Tibial artery (tissue), 4 donors: ENCODE measurements at places on chromosomes 7 and 10.

- H3K27me3 ChIP-seq: no peaks in the 10 kb centered on the region
- no peak overlapping the region for H3K27ac ChIP-seq
- no peak overlapping the region for H3K4me3 ChIP-seq
Measured at GRCh38 chr10:662223-662605, 27.3 kb downstream of the DIP2C start.

- no peak for DNase-seq
- no peaks in the 10 kb centered on the region for H3K4me1 ChIP-seq
- no peak overlapping the region for H3K4me3 ChIP-seq
- H3K36me3 ChIP-seq: no peaks in the 10 kb centered on the region
- no peaks in the 10 kb centered on the region for H3K27me3 ChIP-seq
Measured at GRCh38 chr7:48311464-48312100, 140.3 kb downstream of the ABCA13 start.

DNA sequence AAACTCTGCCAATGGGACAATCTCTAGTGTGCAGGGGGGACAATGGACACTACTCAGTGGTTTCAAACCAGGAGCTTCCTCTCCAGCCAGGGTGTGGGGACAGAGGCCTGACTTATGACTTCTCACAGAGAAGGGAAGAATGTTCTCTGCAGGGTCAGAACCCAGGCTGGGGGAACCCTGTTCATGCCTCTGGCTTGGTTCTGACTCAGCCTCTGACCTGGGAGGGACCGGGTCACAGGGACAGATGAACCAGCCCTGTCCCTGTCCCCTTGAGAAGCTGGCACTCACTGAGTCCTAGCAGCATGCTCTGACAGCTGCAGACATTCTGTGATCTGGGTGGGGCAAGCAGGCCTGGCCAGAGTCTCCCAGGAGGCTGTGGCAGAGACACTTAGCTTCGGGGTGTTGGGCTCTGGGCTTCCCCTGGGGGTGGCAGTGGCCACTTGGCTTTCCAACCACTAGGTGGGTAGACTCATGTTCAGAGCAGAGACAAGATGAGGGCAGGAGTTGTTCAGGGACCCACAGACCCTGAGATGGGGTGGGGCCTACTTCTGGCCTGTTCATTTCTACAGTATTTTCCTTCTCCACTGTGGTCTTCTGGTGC is 13.6 kb downstream of the TSPAN15 start:
- no peaks in the 10 kb centered on the region for H3K27me3 ChIP-seq
- no peaks in the 10 kb centered on the region for H3K36me3 ChIP-seq
- H3K27ac ChIP-seq: peak overlapping the region; percentile 43
- DNase-seq: no peak
- H3K4me1 ChIP-seq: peaks cover 31% of the 10 kb centered on the region

DNA sequence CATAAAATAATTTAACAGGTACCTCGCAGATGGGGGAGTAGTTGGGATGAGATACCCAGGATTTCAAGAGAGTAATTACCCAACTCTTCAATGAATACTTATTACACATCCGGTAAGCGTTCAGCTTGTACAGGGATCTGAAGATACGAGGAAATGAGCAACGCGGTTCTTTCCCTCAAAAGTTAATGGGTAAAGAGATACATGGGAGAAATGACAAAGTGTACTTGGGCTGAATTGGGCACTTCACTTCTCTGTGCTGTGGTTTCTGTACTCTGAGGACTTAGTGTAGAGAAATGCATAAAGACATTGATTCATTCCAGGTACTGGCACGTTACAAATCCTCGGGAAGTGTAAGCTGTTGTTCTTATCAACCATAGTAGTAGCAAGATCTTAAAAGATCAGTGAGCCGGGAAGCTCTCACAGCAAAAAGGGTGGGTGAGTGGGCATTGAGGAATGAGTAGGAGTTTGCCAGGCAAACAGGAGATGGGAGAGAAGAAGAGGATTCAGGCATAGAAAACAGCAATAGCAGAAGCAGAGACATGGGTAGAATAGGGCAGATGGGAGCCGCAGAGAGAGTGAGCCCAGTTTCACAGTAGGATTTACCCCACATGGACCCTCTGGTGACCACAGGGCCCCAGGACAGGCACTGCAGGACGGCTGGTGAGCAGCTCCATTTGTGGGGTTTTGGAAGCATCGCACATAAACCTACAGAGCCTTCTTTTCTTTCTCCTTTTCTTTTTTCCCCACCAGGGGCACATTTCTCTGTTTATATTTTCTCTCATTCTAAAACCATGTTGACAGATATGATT is 304.3 kb upstream of the PITRM1 start:
- H3K4me3 ChIP-seq: no peak overlapping the region
- H3K36me3 ChIP-seq: no peaks in the 10 kb centered on the region
- no peaks in the 10 kb centered on the region for H3K27me3 ChIP-seq
- no peak for DNase-seq
- peaks cover 14% of the 10 kb centered on the region for H3K4me1 ChIP-seq

DNA sequence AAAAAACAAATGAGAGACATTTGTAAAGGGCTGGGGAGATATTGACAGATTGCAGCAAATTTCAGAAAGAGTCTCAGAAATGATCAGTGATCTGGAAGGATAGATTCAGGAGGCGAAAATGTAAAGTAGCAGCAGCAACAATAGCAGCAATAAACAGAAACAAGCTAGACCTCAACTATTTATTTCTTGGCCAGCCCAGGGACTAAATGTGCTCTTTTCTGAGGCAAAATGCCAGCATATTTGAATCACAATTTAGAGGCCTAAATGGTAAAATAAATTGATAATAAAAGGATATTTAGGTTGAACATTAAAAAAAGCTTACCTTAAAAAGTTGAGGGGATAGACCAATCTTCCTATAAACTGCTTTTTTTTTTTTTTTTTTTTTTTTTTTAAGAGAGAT is 134.6 kb upstream of the ITGB1 start:
- no peak for DNase-seq
- no peak overlapping the region for H3K4me3 ChIP-seq
- no peaks in the 10 kb centered on the region for H3K36me3 ChIP-seq
- no peak overlapping the region for H3K27ac ChIP-seq
- no peaks in the 10 kb centered on the region for H3K4me1 ChIP-seq

GRCh38 chr7:128863433-128863989 is 855 bp downstream of the ATP6V1F start:
- peak overlapping the region; percentile 70 for H3K4me3 ChIP-seq
- peaks cover 8% of the 10 kb centered on the region for H3K36me3 ChIP-seq
- no peak for DNase-seq
- H3K4me1 ChIP-seq: peaks cover 13% of the 10 kb centered on the region

- no peak for DNase-seq
- H3K4me1 ChIP-seq: peaks cover 59% of the 10 kb centered on the region
- H3K27ac ChIP-seq: peak overlapping the region; percentile 89
- H3K4me3 ChIP-seq: peak overlapping the region; percentile 24
- no peaks in the 10 kb centered on the region for H3K36me3 ChIP-seq
Measured at GRCh38 chr7:134827889-134828288, 48.5 kb downstream of the CALD1 start.

- H3K4me3 ChIP-seq: no peak overlapping the region
- no peak for DNase-seq
- H3K27ac ChIP-seq: no peak overlapping the region
- H3K27me3 ChIP-seq: no peaks in the 10 kb centered on the region
Measured at GRCh38 chr7:125425506-125425905, 495.9 kb upstream of the POT1 start.

DNA sequence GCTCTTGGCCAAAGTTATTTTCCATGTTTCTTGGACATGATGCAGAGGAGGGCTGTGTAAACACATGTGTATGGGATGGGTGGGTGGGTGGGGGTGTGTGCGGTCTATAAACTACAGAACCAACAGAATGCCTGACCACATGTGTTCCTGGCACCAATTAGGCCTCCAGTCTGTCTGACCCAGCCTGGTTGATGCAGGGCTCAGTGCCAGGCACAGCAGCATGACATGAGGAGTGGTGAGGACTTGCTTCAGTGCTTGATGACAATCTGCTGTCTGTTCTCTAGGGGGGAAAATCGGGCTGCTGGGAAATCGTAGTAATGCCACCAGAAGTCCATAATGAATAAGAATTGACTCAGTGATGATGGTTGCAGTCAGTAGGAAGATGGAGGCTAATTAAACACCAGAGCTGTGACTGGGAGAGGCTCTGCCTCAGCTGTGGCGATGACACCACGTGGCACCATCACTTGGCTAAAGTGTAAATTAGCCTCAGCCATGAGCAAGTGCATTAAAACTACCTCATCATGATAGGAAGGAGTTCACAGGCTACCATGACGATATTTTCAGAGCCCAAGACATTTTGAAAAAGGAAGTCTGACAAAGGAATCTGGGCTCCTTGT is 260.1 kb upstream of the PODXL start:
- DNase-seq: no peak
- peaks cover 3% of the 10 kb centered on the region for H3K27me3 ChIP-seq
- H3K4me3 ChIP-seq: no peak overlapping the region
- no peaks in the 10 kb centered on the region for H3K36me3 ChIP-seq

DNA sequence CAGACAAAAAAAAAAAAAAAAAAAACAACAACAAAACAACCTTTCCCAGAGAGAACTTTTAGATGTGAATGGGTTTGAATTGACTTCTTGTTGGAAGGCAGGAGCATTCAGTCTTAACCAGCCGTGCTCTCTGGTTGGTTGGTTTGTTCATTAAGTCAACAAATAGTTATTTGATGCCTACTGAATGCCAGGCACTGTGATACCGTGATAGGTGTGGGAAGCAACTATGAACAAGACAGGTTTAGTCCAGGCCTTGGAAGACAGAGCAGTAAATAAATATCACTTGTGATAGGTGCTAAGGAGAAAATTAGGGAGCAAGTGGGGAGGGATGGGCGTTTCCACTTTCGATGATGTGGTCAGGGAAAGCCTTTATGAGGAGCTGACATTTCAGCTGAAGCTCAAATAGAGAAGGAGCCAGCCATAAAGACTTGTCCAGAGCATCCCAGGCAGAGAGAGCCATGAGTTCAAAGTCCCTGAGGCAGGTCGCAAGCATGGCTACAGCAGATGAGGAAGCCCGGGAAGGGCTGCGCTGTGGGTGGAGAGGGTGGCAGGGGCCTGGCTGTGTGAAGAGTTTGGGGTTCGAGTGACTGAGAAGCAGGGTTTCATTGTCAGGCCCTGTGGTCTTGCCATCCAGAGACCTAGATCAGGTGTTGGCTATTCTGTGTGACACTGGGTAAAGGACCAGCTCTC is 8.0 kb downstream of the TSPAN15 start:
- no peaks in the 10 kb centered on the region for H3K27me3 ChIP-seq
- H3K36me3 ChIP-seq: no peaks in the 10 kb centered on the region
- H3K27ac ChIP-seq: peak overlapping the region; percentile 67
- DNase-seq: no peak
- H3K4me1 ChIP-seq: peaks cover 26% of the 10 kb centered on the region

DNA sequence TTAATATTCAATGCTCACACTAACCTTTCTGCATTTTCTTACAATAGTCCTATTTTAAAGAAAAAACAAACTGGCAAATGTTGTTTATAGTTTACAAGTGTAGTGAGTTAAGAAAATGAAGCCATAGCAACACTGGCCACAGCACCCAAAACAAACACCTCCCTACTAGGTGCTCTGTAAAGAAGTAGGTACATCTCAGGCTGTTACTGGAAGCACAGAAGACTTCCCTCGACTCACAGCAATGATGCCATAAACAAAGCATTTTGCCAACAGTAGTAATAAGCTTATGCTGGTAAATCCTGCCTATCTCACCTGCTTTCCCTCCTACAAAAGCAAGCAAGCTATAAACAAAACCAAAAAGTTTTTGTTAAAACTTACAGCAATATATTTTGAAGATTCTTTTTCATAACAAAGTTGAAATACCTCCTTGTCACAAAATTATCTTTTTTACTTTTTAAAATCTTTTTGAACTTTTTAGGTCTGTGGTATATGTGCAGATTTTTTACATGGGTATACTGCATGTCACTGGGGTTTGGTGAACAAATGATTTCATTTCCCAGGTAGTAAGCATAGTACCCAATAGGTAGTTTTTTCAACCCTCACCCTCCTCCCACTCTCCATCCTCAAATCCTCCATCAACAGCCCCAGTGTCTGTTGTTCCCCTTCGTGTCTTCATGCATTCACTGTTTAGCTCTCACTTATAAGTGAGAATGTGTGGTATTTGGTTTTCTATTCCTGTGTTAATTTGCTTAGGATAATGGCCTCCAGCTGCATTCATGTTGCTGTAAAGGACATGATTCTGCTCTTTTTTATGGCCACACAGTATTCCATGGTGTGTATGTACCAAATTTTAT is 28.4 kb downstream of the COA1 start:
- H3K4me1 ChIP-seq: no peaks in the 10 kb centered on the region
- H3K27ac ChIP-seq: no peak overlapping the region
- H3K4me3 ChIP-seq: no peak overlapping the region
- no peaks in the 10 kb centered on the region for H3K27me3 ChIP-seq

GRCh38 chr10:42866115-42866995 is 83.8 kb downstream of the BMS1 start:
- H3K27ac ChIP-seq: no peak overlapping the region
- H3K36me3 ChIP-seq: no peaks in the 10 kb centered on the region
- peaks cover 7% of the 10 kb centered on the region for H3K4me1 ChIP-seq
- peak; percentile 64 for DNase-seq
- peak overlapping the region; percentile 20 for H3K4me3 ChIP-seq

DNA sequence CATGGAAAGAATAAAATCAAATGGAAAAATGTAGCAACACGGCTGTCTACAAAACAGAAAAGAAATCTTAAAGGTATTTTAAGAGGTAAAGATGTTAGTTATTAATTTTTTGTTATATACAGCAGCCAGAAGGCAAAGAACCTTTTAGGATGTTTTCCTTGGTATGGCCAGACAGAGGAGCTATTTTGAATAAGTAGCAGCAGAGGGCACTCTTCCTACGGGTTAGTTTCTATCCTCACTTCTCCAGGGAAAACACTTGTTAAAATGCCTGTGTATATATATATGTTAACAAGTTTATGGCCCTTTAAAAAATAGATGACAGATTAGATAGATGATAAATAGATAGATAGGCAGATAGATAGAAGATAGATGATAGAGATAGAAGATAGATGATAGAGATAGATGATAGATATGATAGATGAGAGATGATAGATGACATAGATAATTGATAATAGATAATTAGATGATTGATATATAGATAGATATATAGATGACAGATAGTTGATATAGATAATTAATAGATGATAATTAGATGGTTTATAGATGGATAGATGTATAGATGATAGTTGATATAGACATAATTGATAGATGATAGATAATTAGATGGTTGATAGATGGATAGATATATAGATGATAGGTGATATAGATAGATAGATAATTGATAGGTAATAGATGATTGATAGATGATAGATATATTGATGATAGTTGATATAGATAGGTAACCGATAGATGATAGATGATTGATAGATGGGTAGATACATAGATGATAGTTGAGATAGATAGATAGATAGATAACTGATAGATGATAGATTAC is 57.8 kb upstream of the WIPF3 start:
- H3K36me3 ChIP-seq: no peaks in the 10 kb centered on the region
- H3K27ac ChIP-seq: no peak overlapping the region
- H3K4me1 ChIP-seq: no peaks in the 10 kb centered on the region
- H3K4me3 ChIP-seq: no peak overlapping the region

GRCh38 chr10:4429571-4429970 is 396.4 kb upstream of the AKR1E2 start:
- H3K27me3 ChIP-seq: no peaks in the 10 kb centered on the region
- DNase-seq: peak; percentile 35
- H3K36me3 ChIP-seq: no peaks in the 10 kb centered on the region
- peaks cover 10% of the 10 kb centered on the region for H3K4me1 ChIP-seq
- H3K27ac ChIP-seq: no peak overlapping the region
- H3K4me3 ChIP-seq: no peak overlapping the region
